ENCODE measurements at places on chromosomes 6 and 20.

- no peak for DNase-seq
These were observed 508.0 kb downstream of the TBC1D32 start for GRCh38 chr6:120826253-120826652.

DNA sequence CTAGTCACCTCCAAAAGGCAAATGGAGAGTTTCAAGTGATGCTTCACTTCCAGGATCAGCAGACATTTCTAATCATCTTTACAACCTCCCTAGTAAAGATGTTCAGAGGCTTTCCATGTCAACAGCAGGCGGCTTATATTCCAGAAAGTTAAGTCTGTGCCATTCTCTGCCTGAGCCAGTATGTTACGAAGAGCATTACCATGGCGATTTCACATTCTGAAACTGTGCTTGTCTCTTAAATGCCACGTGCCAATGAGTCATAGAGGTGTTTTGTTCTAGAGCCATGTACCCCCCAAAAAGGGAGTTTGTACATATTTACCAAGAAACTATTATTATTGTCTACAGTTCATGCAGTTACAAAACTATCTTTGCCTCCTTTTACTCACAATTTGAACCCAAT is 319.5 kb downstream of the FOXA2 start:
- no peak for DNase-seq

DNA sequence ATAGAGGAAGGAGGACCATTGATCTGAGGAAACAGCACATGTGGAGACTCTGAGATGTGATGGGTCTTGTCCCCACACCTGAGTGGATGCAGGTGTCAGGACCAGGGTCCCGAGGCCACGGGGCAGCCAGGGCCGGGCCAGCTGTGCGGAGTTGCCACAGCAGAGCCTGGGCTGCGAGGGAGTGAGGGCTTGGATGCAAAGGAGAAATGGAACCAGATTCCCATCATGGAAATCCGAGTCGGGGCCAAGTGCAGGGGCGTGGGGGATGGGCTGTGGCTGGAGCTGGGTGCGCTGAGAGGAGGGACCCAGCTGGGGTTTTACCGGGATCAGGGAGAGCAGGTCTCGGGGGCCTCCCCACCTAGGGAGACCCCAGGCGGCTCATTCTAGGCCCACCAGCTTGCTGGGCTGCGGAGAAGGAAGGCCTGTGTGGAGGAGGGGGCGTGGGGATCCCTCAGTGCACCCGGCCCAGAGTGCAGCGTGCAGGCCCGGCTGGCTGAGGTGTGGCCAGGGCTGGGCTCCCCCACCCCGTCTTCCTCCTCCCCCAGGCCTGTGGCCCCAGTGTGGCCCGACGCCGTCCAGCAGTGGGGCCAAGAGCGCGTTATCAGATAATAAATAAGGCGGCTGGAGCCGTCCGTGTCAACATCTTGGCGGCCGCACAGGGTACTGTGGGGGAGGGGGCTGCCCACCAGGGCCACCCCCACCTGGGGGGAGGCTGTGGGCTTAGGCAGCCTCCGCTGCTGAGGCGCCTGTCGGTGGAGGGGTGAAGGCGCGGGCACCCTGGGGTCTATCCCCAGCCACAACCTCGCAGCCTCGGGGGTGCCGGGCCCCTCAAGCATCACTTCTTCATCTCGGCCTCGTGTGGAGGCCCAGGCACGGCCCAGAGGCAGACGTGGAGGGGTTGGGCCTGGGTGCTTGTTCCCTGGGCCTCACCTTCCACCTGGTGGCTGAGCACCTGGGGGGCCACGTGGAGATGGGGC is 17.2 kb downstream of the GATA5 start:
- DNase-seq = no peak

DNA sequence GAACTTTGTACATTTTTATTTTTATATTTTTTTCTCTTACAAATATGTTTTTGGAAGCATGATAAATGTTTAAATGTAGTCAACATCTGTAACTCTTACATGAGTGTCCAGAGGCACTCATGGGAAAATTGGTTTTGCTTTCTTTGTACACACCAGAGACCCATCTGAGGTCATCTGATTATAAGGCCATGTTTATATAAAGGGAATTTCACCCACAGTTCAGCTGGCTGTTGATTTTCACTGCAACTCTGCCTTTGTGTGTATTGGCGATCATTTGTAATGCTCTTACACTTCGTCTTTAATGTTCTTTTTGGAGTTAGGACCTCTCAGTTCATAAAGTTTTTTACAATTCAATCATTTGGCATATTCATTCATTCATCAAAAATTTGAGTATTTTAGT is 28.1 kb downstream of the RIOK1 start:
- no peak for DNase-seq

DNA sequence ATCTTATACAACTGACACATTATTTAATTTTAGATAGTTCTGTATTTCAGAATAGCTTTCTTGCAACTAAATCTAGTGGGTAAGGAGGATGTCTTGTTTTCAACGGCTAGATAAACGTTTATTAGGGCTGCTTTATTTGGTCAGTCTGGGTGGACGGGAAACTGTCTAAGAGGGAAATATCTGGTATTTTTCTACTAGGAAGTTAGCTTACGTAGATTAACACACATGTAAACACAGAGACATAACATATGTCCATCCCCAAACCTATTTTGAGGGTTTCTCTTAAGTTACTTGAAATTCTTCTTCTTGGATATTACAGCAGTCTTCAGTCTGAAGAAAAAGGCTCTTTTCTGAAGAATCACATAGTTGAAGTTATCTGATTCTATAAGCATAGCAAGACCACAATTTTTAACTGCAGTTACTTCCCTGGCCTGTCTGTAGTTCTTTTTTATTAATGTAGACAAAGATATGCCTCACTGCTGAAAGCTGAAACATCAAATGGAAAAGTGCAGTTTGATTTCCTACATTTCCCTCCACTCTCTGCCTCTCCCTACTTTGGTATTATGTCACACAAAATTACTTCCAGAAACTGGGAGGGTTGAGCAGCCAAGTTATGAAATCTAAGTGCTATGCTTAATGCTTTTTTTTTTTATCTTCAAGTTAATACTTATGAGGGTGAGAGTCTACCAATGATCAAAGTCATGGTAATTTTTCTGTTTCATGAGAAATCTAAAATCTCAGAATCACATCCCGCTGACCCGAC is 37.4 kb downstream of the PLAGL1 start:
- DNase-seq = no peak

GRCh38 chr6:166417285-166417691 is 34.5 kb upstream of the MPC1 start:
- no peak for DNase-seq

- no peak for DNase-seq
These were observed 121.0 kb upstream of the SULF2 start for GRCh38 chr20:47906348-47906660.

DNA sequence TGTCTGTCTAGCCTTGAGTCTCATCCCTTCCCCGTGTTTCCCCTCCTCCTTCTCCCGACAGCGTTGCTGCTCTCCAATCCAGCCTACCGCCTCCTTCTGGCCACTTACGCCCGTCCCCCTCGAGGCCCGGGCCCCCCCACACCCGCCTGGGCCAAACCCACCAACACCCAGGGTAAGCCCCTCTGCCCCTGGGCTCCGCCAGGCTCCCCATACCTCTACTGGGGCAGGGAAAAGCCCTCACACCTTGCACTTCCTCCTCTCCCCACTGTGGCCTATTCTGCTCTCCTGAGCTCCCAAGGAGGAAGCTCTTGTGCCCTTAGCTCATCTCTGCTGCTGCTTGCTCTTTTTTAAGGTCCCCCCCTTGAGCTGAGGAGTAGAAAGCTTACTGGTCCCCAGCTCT is 11.0 kb downstream of the DDR1 start:
- DNase-seq = no peak

DNA sequence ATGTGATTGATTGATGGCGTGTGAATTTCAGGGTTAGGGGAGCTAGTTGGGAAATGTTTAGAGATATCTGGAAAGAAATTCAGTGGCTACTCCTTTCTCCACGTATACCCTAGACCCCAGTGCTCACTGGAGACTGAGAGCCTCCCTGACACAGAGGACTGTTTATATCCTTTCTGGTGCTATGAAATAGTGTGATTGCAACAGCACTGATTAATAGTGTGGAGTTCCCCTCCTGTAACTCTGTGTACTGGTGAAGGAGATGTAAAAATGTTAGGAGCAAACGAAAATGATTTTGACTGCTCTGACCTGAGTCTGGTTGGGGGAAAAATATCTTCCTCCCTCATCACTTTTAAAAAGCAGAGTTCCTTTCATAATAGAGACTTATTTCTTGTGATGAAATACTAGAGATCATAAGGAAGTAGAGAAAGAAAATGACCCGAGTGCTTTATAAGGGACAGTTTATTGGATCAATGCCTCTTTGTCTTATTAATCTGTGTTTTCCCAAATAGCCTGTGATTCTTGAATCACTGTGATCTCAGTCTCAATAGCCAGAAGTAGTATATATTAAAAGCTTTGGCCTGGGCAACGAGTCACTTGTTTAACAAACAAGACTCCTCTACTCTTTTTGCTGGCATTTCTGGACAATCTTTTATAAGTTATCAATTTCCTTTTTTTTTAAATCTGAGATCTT is 92.3 kb downstream of the RNF182 start:
- DNase-seq = no peak

- no peak for DNase-seq
These were observed 45.1 kb downstream of the FRK start for GRCh38 chr6:116015561-116015960.

GRCh38 chr6:121809211-121809610 is 373.8 kb downstream of the GJA1 start:
- no peak for DNase-seq

- no peak for DNase-seq
These were observed 1.8 kb downstream of the MYT1 start for GRCh38 chr20:64165866-64166600.

DNA sequence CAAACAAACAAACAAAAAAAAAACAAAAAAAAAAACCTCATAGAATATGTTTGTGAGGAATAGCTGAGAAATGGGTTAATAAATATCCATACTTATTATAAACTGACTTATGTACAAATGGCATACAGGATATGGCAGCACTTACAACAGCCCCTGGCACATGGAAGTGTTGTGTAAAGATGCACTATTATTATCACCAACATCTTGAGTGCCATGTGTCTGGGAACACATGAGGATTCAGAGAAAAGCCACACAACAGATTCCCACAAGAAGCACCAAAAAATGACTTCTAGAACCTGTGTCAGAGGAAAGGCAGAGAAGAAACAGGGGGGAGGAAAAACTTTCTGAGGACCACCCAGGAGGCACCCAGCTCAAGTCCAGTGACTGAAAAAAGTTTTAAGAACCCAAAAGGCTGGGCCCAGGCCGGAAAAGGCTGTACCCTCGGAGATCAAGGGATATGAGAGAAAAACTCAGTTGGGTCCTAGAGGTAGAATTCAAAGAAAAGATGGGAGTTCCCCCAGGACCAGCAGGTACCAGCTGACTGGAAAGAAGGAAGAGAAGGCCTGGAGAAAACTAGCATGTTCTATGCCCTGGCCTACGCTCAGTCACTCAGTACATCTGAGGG is 9.4 kb upstream of the TAF8 start:
- no peak for DNase-seq

GRCh38 chr20:62831361-62831788 is 14.5 kb downstream of the COL9A3 start:
- DNase-seq = no peak

DNA sequence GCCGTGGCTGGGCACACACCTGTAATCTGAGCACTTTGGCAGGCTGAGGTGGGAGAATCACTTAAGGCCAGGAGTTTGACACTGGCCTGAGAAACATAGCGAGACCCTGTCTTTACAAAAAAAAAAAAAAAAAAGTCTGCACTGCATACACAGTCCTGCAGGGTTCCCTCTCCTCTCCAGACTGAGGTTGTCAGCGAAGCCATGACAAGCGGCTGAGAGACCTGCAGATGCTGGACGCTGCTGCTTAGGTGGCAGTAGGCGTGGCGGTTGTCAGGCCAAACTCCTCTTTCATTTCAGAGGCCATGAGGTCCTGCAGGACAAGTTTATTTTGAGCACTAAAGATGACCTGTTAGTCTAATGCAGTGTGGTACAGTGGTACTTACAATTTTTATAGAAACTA is 86.5 kb downstream of the FAM120B start:
- DNase-seq = no peak

DNA sequence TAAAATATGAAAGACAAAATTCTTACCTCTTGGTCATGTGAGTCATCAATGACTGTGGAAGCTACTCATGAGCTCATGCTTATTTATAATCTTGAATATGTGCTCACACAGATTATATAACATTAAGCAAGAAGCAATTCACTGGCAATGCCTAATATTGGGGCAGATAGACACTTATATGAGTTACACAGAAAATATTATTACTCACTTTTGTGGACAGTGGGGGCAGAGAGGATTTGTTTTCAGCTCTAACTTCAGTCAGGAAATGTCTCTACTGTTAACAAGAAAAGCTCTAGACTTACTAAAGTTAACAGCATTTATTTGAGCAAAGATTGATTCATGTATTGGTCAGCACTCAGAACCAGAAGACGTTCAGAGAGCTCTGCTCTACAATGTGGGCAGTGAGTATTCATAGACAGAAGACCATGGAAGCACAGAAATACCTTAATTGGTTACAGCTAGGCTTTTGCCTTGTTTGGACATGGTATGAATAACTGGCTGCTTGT is 85.8 kb upstream of the AHI1 start:
- no peak for DNase-seq

- no peak for DNase-seq
These were observed 105.9 kb upstream of the MLN start for GRCh38 chr6:33909737-33910136.

GRCh38 chr20:19749618-19750071 is 8.4 kb upstream of the RIN2 start:
- no peak for DNase-seq

GRCh38 chr6:152050451-152051195 is 243.1 kb downstream of the ESR1 start:
- no peak for DNase-seq

GRCh38 chr6:32294566-32294965 is 70.7 kb upstream of the NOTCH4 start:
- no peak for DNase-seq

DNA sequence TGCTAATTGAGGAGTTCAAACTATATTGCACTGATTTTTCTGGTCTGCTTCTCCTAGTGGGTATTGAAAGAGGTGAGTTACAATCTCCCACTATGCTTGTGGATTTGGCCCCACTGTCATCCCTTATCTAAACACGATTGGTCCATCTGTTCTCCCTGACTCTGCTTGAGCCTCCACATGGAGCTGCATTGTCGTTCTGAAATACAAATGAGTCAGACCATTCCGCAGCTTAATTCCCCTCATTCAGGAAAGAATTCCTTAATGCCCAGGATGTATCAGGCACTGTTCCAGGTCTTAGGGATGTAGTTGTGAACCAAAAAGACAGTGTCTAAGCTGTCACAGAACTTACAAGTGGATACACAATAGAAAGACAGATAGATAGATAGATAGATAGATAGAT is 461.9 kb downstream of the QKI start:
- DNase-seq = no peak

Data from natural killer cell treated with Interleukin-12 subunit alpha and Interleukin-12 subunit beta and Interleukin-15 and Interleukin-18, amount 100 ng/mL, for 72 hours (primary cell).